Stimulated activated naive CD8-positive, alpha-beta T cell treated with anti-CD3 and anti-CD28 coated beads, Interleukin-15, amount 100 ng/mL, for 72 hours (primary cell): ENCODE measurements at places on chromosomes 7 and 10.

- DNase-seq: peak; percentile 17
Observed at GRCh38 chr7:33108554-33109004, 625 bp downstream of the RP9 start.

DNA sequence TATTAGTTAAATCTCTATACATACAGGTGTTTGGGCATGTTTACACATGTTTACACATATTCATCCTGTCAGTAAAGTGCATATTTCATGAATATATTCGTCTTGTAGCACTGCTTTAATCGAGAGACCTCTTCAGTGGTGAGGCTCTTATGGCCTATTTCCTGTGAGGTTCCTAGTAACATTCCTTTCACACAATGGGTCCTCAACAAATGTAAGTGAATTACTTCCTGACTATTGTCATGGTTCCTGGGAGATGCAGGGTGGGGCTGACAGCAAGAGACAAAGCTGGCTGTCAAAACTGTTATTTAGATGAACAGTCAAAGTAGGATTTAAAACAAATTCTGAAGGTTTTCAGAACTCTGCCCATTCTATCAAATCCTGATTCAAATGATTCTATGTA is 12.4 kb upstream of the SEMA3A start:
- no peak for DNase-seq

- DNase-seq: no peak
Observed at GRCh38 chr7:32044739-32045138, 25.5 kb downstream of the PDE1C start.

GRCh38 chr10:102101152-102101551 is 19.0 kb downstream of the LDB1 start:
- DNase-seq: no peak

GRCh38 chr7:101923602-101923985 is 106.2 kb downstream of the CUX1 start:
- DNase-seq: no peak

- no peak for DNase-seq
Observed at GRCh38 chr7:7795203-7795602, 76.8 kb upstream of the RPA3 start.

- no peak for DNase-seq
Observed at GRCh38 chr10:86681047-86681446, 12.7 kb downstream of the LDB3 start.

GRCh38 chr10:57955076-57955475 is 312.6 kb downstream of the IPMK start:
- no peak for DNase-seq

DNA sequence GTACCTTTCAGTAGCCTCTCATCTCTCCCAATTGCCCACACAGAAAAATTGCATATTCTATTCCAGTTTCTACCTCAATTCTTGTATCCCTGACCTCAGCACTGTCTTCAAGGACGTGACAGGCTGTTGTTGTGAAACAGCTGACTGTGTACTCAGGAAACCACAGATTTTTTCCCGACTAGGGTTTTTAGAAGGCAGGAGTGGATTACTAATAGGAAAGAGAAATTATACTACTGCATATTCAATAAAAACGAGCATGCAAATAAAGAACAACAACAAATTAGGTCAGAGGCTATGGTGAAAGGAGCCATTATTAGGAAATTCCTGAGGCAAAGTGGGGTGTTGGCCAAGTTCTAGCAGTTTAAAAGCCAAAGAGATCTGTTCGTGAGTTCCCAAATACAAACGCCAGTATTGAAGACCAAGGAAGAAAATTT is 93.4 kb downstream of the DOCK4 start:
- no peak for DNase-seq
